A673 (cell line): ENCODE measurements at places on chromosomes 2 and 18.

- DNase-seq = no peak
Observed at GRCh38 chr18:59514203-59514602, 155.1 kb upstream of the LMAN1 start.

DNA sequence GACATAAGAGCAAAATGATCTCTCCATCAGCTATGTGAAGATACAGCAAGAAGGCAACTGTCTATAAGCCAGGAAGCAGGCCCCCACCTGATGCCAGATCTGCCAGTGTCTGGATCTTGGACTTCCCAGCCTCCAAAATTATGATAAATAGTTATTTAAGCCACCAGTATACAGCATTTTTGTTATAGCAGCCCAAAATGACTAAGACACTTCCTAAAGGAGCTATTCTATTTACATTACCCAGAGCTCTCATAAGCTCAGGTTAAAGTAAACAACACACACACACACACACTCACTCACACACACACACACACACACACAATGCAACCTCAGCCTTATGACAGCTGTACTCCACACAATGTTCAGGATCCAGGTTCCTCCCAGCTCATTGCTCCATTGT lies 5.7 kb upstream of the YPEL5 start:
- DNase-seq = no peak

DNA sequence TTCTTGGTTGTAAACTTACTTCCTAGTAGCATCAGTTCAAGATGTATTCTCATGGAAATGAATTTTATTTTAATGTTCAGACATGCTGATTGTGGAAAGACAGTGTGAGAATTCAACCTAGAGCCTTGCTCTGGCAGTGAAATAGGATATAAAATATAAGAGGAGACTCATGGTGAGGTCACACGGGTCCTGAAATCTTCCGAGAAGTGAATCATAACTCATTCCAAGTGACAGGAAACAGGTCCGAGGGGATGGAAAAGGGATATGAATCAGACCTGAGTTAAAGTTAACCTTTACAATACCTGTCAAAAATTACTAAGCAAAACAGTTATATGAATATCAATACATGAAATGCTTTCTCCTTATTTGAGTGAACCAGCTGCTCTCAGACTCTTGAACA lies 185.2 kb upstream of the LRRTM1 start:
- DNase-seq = no peak

DNA sequence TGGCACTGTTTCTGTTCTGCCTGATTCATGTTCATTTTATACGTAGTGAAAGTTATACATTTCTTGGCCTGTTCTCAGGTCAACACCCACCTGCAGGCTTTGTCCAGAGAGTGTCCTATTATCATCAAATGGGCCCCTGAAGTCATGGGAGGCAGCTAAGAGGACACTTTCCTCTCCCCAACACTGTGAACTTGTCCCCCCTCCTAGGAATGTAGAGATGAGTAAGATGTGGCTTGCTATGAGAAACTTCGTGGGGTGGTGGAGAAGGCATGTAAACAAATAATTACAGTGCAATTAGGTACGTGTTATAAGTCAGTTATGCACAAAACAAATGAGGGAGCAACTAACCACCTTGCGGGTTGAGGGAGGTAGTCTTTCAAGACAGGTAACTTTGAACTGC lies 57.9 kb downstream of the COL4A3 start:
- no peak for DNase-seq

DNA sequence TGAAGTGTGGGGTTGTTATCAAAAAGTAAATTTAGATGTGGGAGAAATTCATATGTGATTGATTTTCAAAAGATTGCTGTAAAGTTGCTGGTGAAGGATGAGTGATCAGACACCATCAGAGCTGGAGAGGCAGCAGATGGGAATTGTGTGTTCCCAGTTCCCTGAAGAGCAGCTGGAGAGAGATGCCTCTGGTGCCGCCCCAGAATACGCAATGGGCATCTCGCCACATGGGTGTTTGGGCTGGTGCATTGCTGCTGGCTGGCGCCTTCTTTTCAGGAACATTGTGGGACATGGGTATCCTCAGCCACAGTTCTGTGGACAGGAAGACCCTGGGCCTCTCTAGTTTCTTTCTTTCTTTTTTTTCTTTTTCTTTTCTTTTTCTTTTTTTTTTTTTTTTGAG lies 11.9 kb downstream of the ATG4B start:
- DNase-seq = no peak

DNA sequence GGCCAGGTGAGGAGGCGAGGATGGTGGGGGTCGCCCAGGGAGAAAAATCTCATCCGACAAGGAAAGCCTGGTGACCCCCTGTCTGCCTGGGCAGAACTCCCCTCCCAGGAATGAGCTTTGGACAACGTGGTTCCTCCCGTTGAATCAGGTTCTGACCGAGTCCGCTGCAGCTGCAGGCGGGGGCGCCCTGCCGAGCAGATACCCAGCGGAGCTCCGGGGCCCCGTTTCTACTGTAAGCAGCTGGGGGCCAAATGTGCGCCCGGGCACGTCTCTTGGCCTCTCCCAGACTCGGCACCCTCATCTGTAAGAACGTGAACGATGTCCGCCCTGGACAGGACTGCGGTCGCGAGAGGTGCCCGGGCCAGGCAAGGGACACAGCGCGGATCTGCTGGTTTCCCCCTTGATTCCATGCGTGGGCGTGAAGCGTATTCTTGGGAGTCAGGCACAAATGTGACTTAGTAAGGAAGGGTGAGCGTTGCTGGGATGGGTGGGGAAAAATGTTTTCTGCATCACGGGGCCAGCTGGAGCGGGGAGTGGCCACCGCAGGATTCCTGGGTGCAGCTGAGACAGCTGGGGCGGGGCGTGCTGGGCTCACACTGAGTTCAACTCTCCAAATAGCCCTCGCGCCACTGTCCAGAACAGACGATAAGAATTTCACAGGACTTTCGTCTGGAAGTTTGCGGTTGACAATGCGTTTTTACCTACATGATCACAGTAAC lies 20.2 kb upstream of the TUBB6 start:
- DNase-seq = peak; percentile 64

GRCh38 chr2:31415421-31415820 lies 879 bp upstream of the XDH start:
- no peak for DNase-seq

GRCh38 chr18:4068552-4069158 lies 386.5 kb downstream of the DLGAP1 start:
- DNase-seq = peak; percentile 73
